ENCODE measurements at places on chromosomes 13 and 19.

- no peak for DNase-seq
Observed at GRCh38 chr19:18023622-18024251, 15.8 kb downstream of the ARRDC2 start.

DNA sequence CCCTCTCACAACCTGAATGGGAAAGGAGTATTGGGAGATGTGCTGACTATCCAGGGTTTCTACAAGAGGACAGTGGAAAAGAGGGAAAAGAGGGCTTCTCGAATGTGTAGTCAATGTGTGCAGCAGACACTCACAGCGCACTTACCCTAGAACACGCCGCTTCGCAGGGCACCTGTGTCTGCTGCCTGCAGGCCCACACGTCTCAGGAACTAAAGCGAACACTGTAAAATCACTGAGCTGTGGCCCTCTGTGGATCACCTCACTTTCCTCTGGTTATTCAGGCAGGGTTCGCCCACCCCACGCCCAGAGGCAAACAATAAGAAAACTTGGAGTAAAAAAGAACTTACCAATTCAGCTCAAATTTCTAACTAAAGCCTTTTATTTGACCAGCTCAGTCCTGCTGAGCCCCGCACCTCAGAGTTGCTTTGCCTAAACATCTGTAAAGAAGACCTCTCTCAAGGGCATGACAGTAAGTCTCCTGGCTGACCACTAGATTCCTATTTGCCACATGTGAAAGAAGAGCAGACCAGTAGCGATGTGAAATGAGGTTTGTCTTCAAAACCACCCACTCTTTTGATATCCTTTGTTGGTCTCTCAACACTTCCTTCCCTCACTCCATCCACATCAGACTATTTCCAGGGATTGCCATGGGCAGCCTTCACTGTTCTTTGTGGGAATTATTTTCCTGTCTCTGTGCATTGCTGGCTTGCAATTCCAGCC is 19.3 kb upstream of the DOCK9 start:
- DNase-seq, result no peak

GRCh38 chr19:10439588-10439987 is 19.2 kb downstream of the PDE4A start:
- DNase-seq, result no peak

- DNase-seq, result no peak
Observed at GRCh38 chr13:28573595-28574373, 78.9 kb upstream of the FLT1 start.

- DNase-seq, result no peak
Observed at GRCh38 chr19:14337510-14337909, 43.7 kb upstream of the ADGRE5 start.

- DNase-seq, result no peak
Observed at GRCh38 chr13:66076417-66076816, 1153.7 kb downstream of the PCDH9 start.

DNA sequence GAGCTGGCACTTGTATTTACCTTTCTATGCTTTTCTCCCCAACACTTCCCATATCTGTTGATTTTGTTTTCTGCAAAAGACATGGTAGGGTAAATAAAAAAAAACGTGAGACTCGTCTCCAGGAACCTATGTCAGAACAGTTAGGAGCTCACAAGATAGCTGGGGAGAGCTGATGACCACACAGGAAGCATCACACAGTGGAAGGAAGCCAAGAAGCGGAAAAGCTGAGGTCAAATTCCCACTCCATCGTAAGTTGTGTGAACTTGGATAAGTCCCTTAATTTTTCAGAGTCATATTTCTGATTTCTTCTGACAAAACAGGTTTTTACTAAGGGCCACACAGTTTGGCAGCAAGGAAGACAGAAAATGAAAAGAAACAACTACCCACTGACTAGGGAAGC is 199.6 kb downstream of the KLF5 start:
- no peak for DNase-seq

GRCh38 chr19:29567366-29567915 is 38.6 kb upstream of the POP4 start:
- no peak for DNase-seq

DNA sequence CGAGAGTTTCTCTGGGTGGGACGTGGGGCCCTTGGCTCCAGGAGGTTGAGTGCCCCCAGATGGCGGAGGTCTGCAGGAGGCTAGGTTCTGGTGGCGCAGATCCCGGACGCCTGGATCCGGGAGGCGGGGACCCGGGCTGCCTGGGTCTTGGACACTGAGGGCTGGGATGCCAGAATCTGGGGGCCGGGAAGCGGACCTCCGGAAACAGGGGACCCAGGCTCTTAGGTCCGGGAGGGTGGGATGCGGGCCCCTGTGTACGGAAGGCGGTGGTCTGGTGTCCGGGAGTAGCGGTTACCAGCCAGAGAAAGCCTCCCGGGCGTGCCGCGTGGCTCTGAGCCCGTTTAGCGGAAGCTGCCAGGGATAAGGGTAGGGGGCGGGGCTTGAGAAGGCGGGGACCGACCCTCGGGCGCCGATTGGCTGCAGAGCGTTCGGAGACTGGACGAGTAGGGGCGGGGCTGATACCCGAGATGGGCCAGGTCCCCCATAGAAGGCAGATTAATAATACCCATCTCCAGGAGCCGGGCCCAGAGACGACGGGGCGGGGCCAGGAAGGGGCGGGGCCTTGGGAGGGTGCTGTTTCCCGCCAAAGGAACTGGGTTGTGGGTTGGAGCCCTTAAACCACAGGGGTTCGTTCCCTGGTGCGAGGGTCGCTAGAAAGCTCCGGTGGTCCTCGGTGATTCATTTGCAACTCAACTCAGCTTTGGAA is at the start of gene SLC1A5:
Gene SLC1A5, minus strand, starts transcription at position 333 of the 706 bp plus-strand sequence. CDS start 629 bp downstream, outside the sequence.
- peak; percentile 70 for DNase-seq

- no peak for DNase-seq
Observed at GRCh38 chr19:35205733-35206323, 22.7 kb downstream of the FAM187B start.

DNA sequence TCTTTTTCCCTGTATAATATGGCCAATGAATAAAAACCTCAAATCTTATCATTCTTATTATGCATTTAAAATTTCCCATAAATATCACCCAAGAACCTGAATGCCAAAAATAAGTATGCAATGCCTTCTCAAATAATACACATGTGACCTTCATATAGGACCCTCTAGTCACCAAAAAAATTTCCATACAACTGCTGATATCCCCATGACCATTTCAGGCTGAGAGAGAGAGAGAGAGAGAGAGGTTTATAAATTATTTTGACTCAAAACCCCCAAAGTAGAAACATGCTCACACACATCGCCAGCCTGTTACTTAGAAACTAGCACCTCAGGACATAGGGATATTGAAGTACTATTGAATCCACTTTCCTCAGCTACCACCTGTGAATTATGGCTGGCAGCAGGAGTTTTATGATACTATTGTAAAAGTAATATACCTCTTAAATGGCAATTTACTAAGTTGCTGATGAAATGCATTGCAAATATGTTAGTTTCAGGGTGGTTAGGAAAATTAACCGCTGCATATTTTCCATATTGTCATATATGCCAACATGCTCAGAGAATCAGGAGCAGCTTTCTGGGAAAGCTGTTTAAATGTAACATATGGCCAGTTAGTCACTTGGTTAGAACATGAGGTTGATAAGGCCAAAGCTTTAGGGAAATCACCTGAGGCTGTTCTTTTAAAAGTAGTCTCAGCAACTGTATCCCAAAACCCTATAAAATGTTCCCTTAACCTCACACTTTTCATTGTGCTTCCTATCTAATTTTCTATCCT is 230.8 kb downstream of the DCT start:
- no peak for DNase-seq

DNA sequence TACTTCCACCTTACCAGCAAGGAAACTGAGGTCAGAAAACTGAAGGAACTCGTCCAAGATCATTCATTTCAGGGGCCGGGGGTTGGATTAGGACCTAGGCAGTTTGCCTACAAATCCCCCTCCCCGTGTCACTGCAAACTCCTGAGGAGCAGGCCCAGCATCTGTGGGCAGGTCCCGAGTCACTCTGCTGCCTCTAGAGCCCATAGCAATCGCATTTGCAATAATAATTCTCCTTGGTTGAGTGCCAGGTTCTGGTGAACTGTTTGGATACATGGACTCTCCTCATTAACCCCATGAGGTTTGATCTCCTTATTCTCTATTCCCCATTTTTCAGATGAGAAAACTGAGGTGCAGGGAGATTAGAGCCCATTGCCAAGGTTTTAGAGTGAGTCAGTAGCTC is 903 bp downstream of the PIN1 start:
- no peak for DNase-seq

DNA sequence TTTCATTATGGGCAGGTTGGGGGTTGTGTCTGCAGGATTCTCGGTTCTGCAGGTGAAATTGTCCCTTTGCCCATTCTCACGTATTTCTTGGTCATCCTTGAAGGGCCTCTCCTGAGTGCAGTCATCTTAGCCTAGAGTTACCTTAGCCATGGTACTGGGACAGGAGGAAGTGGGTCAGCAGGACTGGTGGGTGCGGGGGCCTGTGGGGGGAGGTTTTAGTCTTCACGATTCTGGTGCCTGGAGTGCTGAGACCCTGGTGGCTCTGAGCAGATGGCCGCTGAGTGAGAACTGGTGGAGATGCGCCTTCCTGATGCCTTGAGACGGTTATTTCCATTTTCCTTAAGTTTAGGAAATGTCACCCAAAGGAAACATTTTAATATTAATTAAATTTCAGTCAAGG is 11.8 kb downstream of the COL4A2 start:
- no peak for DNase-seq

- no peak for DNase-seq
Observed at GRCh38 chr19:43656436-43656835, 13.5 kb downstream of the PLAUR start.

DNA sequence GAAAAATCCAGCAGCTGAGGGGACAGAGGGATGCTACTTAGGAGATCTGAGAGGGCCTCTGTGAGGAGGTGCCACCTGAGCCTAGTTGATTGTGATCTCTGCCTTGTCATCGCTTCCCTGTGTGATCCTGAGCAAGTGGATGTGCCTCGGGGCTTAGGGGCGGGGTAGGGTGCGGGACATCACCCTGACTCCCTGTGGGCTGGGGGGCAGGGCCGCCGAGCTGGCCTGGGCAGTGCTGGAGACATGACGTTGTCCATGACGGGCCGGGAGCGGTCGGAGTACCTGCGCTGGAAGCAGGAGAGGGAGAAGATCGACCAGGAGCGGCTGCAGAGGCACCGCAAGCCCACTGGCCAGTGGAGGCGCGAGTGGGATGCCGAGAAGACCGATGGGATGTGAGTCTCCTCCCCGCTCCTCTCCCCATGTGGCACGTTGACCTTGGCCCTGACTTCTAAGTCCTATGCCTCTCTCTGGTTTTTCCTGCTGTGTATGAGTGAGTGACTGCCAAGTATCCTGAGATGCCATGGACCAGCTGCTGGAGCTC is 8.2 kb upstream of the INAFM1 start:
- DNase-seq, result no peak

DNA sequence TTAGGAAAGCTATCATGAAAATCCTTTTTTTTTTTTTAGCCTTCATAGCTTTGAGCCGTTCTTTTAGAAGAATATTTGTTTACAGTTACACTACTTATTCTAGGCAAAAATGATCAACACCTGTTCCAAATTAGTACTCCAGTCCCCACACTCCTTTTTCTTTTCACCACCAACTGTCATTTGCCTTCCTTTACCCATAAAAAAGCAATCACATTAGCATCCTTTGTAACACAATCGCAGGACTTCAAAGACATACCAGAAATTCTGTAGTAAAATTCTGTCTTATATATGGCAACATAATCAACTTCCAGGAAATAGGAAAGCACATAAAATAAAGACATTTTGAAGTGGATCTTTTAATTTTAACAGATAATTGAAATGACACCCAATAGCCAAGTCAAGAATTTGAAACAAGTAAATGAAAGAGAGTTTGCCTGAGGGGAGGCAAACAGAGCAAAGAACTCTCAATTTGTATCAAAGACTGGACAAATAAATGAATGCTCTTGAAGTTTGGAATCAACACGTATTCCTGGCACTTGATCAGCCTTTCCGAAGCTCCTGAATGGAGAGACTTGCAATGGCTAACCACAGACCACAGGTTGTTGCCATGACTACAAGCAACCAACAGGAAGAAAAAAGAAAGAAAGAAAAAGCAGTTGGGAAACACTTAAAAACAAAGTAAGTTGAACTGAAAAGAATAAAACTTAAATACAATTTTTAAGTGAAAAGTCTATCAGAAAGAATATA is 206.8 kb downstream of the PCDH9 start:
- DNase-seq, result peak; percentile 96

GRCh38 chr13:31908696-31909411 is 122.7 kb upstream of the FRY start:
- DNase-seq, result no peak

GRCh38 chr13:113547238-113547971 is 37.1 kb upstream of the TFDP1 start:
- no peak for DNase-seq

DNA sequence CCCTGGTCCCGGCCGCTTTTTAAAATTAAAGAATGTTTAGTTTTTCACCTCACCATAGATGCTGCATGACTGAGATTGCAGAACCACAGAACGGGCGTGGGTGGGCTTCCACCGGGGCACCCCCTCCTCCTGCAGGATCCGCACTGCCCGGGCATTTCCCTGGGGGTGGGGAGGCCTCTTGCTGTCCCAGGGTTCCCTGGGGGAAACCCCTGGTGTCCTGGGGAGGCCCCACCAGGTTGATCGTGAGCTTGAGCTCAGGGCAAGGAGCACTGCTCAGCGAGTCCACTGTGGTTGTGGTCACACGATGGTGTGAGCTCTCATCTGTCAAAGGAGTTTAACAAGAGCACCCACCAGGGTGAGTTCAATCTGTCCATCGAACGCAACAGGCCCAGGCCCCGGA is 11.4 kb upstream of the TCF3 start:
- DNase-seq, result no peak

GRCh38 chr13:31998131-31998530 is 33.4 kb upstream of the FRY start:
- no peak for DNase-seq

- no peak for DNase-seq
Observed at GRCh38 chr19:17194608-17195007, 20.5 kb upstream of the USE1 start.

GRCh38 chr19:17948514-17948900 is 15.7 kb downstream of the CCDC124 start:
- no peak for DNase-seq

- DNase-seq, result no peak
Observed at GRCh38 chr13:111850458-111850857, 216.5 kb upstream of the SOX1 start.

DNA sequence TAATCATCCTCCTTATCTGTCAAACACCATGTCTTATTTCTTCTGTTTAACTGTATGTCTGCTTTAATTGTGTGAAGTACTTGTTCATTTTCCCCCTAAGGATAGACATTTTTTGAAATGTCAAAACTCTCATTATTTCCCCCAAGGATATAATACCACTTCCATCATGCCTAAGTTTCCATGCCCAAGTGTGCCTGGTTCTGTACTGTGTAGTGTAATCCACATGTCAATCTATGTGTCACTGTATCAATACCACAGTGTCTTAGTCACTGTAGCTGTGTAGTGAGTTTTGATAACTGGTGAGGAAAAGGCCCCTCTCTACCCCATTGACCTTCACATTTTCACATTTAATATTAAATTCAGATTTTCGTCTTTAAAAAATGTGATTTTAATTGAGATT is 1265.5 kb downstream of the PCDH9 start:
- DNase-seq, result no peak

GRCh38 chr13:99322297-99323103 is 15.3 kb upstream of the GPR183 start:
- no peak for DNase-seq

Data from kidney epithelial cell (primary cell).